ENCODE measurements at places on chromosomes 2 and 18.

DNA sequence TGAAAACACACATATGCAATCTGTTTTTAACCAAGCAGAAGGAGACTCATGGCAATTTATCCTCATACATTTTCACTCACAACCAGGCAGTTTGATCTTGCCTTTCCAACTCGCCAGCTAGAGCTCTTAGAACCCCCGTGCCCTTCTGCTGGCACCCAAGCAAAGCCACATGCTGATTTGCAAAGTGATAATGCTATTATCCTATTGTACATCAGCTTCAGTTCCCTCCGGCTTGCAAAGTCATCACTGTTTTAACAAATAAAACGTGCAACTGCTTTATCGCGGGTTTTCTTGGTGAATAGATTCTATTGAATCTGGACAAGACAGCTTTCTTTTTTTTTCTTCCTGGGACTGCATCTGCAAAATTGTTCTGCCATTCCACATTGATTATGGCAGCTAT, 314.6 kb downstream of the LNPK start:
- no peak for DNase-seq

- DNase-seq = no peak
Measured at GRCh38 chr2:492178-492577, 185.0 kb downstream of the TMEM18 start.

GRCh38 chr2:42930025-42930581, 137.7 kb upstream of the HAAO start:
- DNase-seq = no peak

DNA sequence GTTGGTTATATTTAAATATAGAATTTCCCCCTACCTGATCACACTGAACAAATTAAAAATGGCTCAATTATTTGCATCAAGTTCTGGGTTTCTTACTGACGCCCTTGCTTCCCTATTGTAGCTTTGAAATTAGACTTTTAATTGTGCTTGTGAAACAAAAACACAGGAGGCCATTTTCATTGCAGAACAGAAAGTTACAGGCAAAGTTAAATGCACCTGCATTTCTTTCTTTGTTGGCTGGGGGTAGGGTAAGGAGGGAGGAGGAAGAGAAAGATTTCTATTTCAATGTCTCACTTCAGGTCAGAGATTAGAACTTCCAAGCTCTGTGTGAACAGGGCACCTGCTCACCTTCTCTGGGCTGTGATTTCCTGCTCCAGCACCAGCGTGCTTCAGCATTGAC, 199.6 kb downstream of the BCL11A start:
- no peak for DNase-seq

DNA sequence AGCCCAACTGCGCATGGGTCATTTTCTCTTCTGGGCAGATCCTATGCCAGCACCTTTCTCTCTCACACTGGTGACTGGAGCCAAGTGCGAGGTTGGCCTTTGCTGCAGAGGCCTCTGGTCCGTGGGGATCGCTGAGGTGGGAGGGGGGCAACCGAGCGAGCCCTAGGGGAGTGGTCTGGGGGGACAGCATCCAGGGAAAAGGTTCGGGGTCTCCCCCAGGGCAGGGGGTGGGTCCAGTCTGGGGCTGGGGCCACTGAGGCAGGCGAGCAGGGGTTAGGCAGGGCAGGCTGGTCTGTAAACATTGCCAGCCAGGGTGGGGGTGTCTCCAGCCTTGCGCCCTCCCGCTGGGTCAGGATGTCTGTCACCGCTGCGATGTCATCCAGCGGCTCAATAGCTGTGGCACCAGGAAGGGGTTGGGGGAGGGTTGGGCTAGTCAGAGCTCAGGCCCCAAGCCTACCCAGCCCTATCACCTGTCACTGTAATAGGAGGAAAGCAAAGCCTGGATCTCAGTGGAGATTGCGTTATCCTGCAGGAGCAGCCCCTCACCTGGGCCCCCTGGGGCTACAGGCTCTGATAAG, 4.7 kb downstream of the WDR54 start:
- DNase-seq = no peak

- no peak for DNase-seq
Measured at GRCh38 chr2:102977426-102978090, 215.7 kb downstream of the TMEM182 start.

GRCh38 chr2:105691947-105692390, 52.7 kb upstream of the NCK2 start:
- DNase-seq = no peak

DNA sequence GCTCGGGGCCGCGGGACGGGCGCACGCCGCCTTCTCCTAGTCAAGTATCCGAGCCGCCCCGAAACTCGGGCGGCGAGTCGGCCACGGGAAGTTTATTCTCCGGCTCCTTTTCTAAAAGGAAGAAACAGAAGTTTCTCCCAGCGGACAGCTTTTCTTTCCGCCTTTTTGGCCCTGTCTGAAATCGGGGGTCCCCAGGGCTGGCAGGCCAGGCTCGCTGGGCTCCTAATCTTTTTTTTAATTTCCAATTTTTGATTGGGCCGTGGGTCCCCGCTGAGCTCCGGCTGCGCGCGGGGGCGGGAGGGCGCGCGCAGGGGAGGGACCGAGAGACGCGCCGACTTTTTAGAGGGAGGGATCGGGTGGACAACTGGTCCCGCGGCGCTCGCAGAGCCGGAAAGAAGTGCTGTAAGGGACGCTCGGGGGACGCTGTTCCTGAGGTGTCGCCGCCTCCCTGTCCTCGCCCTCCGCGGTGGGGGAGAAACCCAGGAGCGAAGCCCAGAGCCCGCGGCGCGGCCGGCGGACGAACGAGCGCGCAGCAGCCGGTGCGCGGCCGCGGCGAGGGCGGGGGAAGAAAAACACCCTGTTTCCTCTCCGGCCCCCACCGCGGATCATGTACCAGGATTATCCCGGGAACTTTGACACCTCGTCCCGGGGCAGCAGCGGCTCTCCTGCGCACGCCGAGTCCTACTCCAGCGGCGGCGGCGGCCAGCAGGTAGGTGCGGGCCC, 617 bp downstream of the FOSL2 start:
- DNase-seq = peak; percentile 39

DNA sequence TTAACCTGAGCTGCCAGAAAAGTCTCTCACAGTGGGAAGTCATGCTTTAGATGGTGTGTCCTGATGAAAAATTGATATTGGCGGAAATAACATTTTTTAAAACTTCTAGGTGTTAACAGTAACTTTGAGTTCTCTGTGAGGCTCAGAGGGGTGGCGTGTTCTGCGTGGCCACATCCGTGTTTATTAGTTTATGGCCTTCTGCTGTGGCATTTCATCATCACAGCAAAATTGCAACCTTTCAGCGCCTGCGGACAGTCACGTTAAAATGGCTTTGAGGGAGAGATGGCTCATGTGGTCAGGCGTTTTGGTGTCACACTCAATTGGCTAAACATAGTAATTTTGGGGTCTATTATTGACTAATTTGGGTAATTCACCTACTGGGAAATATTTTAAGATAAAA, 42.4 kb downstream of the KLHL29 start:
- DNase-seq = no peak

DNA sequence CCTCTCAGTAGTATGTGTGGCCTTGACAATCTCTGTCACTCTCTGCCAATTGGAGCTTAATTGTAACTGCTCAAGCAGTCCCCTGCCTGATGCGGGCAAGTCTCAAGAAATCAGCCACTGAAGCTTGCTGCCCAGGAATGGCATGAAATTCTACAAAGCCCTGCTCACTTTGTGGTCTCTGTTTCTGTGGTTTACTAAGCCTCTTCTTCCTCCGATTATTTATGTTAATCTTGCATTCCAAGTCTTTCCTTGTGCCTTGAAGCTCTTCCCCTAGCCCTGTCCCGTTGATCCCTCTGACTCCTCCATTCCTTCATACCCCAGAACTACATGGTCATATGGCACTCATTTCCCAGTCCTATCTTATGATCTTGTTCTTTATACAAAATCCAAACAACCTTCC, 489.3 kb upstream of the CHST9 start:
- DNase-seq = no peak

- DNase-seq = no peak
Measured at GRCh38 chr2:3604207-3604877, 9.4 kb downstream of the COLEC11 start.

DNA sequence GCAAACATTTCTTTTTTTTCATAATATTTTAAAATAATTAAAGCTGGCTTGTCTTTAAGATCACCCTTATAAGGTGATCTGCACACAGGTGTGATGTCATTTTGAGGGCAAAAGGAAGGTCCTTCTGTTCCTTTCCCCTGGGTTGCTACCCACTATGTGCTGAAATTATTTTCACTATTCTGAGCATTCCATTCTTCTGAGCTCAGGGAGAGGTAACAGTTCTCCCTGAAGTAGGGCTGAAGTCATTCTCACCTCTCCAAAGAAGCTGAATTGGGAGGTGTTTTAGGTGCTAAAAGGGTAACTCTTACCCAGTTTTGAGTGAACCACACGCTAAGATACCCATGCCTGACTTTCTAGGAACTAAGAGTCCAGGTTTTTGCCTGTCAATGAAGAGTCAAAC, 247.6 kb downstream of the SLC4A3 start:
- DNase-seq = no peak

DNA sequence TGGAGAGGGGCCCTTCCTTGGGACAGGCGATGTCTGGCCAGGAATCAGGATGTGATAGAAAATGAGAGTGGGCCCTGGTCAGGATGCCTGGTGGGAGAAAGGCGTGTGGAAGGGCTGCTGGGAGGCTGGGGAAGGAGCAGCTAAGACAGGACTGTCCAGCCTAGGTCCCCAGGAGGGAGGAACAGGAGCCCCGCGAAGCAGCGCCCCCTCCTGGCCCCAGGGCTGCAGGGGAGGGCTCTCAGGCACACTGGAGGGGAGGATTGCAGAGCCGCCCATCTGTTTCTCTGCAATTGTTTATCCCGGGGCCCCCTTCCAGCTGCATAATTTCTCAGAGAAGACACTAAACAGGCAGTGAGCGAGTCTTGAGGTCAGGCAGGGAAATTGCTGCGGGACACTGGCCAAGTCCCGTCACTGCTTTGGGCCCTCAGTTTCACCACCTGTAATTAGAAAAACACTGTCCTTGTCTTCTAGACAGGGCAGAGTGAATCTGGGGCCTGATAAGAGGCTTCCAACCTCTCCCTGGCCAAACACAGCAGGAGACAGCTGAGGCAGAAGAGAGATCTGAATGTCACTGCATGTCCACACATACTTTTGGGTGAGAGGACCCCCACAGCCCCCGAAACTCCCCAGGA, 3.9 kb upstream of the NPPC start:
- DNase-seq = no peak

GRCh38 chr2:160507046-160507407, 13.4 kb upstream of the RBMS1 start:
- no peak for DNase-seq

GRCh38 chr2:55123851-55124269, 73.6 kb upstream of the RTN4 start:
- DNase-seq = no peak

DNA sequence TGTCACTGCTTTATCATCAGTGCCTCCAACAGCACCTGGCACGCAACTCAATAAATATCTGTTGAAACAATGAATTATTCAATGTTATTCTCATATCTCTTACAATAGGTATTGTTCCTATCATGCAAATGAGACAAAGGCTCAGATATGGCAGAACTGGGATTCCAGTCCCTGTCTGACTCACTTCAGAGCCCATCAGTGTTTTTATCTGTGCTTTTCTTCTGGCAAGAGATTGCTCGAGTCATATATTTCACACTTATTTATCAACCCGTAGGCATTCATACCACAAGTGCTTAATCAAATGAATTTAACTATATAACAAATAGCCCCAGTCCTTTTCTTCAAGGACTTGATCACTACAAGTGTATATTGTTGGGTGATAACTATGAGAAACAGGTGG, 76.4 kb upstream of the TSPYL6 start:
- no peak for DNase-seq

All from stimulated activated CD4-positive, alpha-beta T cell treated with anti-CD3 and anti-CD28 coated beads, Interleukin-12 subunit alpha, Interleukin-12 subunit beta, amount 100 ng/mL, for 24 hours (primary cell).